NB4 (cell line): ENCODE measurements at places on chromosomes 2 and 18.
A peak's percentile ranks its signal among the peaks of the same experiment; 100 is the strongest.

DNA sequence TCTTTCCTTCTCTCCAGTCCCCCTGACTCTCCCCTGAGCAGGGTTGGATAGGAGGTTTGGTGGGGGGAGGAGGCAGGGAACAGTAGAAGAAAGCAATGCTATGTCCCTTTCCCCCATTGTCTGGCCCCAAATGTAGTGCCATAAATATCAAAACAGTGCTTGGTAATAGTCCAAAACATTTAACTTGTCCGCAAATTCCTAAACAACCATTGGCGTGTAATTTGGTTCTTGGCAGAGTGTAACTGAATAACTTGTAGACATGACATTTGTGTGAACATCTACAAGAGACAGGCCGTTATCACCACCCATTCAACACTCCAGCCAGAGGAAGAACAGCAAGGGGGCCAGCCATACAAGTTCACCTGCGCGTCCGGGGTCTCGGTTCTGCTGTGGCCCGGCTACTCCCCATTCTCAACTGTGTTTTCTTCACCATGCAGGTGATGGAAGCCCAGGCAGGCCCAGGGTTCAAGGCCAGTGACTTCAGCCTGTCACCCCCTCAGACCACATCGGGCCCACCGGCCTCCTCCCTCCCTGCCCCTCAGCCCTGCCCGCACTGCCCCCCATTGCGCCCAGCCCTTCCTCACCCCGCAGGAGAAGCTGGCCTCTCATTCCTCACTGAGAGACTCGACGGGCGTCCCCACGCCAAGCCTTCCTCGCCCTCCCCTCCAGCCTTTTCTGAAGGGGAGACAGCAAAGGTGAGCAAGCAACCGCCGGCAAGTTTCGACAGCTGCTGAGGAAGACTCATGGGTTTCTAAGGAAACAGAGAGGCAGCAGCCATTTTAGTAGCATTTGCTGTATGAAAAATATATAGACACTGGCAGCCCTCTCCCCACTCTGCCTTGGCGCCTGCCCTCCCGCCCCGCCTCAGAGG lies 699 bp upstream of the RAPGEF4 start:
- DNase-seq: no peak

GRCh38 chr2:191699341-191699945 lies 21.5 kb downstream of the NABP1 start:
- DNase-seq: no peak

- no peak for DNase-seq
These were observed 1899.8 kb upstream of the PIK3C3 start for GRCh38 chr18:40055262-40055661.

DNA sequence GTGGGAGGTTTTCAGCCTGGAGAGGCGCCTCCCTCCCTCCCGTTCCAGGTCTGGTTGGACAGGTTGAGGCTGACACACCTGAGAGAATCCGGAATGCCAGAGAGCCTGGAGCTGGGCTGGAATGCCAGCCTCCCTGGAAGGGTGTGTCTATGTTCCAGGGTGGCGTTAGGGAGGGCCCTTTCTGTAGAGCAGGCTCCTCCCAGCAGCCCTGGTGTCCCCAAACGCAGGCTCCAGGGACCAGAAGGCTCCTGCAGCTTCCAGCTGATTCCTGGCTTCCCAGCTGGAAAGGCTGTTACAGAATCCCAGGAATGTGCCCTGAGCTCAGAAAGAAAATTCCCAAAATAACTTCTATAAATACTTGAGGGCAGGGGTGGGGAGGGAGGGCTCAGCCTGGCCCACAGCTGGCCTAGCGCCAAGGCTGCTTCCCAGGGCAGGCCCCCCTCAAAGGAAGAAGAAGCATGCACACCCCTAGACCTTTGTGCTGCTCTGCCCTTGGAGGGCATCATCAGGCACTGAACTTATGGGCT lies 85.4 kb downstream of the STPG4 start:
- no peak for DNase-seq

DNA sequence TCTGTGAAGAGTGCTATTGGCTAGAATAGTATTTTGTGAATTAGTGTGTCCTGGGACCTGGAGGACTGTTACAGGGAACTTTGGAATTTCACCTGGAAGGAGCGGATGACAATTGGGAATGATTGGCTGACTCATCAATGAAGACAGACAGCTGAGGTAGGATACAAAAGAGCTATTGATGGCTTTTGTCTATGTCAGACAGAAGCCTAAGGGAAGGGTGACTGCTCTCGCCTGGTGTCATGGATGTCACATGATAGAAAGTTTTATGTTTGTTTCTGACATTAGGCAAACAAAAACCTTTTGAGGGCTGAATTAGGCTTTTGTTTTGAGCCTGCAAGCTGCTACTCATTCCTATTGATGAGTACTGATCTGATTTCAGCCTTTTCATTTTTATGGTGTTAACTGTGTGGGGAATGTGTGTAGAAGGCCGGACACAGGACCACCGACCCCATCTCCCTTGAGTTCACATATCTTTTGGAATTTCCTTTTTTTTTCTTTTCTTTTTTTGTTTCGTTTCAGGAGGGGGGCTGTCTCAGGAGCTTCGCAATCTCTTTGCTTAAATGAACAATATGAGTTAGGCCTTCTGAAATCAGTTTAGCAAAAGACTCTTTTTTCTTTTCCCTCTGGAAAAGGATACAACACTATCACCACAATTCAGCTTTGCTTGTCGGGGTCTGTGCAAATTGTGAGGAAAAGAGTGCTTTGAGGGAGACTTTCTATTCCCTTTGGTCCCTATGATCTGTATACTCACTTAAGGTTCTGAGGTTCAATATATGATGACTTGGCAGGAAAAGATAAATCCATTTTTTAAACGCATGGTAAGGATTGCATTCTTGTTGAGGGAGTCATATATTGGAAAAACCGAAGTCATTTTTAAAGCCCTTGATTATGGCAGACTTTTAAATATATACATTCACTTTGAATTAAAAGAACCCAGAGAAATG lies 207.9 kb upstream of the FIGN start:
- no peak for DNase-seq

GRCh38 chr2:112640800-112641675 lies 4.7 kb upstream of the SLC20A1 start:
- DNase-seq: peak; percentile 87

DNA sequence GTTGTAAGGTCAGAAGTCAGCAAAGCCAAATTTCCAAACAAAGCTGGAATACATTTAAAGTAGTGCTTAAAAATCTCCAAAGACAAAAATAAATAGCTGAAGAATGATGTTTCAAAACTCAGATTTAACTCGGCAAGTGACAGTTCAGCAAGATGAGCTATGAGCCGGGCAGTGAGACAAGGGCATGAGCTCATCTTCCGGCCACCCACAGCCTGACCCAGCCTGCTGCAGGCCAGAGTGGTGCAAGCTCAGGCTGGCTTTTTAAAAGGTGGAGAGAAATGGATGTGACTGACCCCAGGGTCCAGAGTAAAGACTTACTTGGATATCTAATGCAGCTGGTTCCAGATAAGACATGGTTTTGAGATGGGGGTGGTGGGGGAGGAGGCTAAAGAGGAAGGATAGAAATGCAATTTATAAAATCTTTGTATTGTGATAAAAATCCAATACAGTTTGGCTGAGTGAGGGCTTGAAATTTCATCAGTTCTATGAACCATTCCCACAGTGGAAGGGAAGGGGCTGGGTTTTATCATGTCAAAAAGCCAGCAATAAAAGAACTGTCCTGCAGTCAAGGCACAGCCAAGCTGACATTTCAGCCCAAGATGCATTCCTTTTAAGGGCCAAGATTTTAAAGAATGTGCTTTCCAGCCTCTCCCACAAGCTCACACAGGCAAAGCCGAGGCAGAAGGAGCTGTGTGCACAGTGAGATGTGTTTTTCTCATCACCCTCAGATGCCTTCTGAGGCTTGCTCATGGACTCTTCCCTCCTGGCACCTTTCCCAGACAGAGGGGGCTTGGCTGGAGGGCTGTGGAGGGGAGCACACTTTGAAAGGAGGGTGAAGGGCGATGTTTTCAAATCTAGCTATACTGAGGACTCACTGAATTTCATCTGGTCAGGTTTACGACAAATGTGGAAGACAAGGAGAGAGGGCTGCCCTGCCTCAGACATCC lies 97.9 kb upstream of the KLHL29 start:
- no peak for DNase-seq

DNA sequence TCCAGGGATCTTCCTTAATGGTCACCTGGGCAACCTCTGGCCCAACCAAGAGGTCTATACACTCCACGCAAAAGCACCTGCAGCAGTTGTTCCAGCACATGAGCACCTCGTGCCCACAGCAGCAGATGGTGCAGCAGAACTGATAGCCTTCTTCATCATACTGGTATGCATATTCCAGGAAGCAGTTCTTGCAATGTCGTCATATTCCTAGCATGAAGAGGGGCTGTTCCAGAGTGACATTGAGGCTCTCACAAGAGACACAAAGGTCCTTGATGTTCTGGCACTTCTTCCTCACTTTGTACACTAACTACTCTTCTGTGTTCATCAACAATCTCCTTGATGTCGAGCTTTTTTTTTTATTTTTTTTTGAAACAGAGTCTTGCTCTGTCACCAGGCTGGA lies 386.2 kb downstream of the MEIS1 start:
- DNase-seq: no peak

DNA sequence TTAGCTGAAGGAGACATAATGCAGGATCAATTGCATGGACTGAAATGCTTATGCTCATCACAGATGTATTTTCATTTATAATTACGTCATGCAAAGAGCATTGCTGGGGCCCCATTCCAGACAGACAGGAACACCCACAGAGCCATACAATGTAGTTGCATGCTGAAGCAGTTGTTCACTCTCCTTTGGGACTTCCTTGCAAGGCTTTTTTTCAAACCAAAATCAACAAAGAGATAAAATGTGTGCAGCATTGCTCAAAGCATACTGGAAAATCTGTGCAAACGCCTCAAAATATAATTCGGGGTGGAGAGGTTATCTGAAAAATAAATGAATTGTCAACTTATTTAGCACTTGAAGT lies 463.2 kb downstream of the CDH2 start:
- no peak for DNase-seq

GRCh38 chr2:215049341-215049740 lies 89.1 kb downstream of the ABCA12 start:
- DNase-seq: no peak

DNA sequence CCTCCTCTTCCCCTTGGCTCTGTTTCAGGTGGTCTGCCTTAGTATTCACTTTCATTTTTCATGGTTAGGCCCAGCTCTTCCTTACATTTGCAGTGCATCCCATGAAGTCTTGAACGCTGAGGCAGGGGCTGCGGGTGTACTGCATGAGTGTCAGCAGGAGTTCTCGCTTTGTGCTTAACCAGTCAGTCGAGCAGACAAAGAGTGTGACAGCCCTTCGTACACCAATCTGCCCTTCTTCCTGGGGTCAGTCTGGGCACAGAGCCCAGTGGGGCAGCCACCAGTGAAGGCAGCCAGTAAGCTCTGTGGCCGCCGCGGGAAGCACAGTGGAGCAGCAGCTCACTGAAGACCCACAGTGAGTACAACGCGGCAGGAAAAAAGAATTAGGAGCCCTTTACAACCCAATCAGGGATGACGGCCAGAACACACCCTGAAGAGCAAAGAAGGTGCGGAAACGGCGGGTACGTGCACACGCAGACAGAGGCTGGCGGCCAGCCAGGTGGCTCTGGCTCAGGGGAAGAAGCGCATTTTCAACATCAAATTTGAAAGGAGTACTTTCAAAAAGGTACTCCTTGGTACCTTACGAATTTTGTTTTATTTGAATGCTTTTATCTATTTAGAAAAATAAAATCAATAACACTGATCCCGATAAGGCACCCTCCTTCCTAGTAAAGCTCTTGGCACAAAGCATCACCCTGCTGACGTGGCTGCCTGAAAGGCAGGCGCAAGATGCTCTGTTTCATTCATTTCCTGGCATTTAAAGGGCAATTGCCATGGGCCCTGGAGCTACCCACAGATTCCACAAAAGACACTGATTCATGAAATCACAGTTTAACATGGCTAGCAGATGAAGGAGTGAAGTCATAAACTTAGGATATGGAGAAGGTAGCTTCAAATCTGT lies 47.0 kb upstream of the SEMA4C start:
- no peak for DNase-seq

- peak; percentile 28 for DNase-seq
These were observed 65.9 kb downstream of the TMEM247 start for GRCh38 chr2:46545015-46545839.

- DNase-seq: no peak
These were observed 39.0 kb downstream of the KIAA2012 start for GRCh38 chr2:202112041-202112440.

- DNase-seq: no peak
These were observed 64.2 kb downstream of the BCL11A start for GRCh38 chr2:60489289-60489688.

GRCh38 chr2:38057651-38058410 lies 18.1 kb downstream of the CYP1B1 start:
- DNase-seq: no peak

DNA sequence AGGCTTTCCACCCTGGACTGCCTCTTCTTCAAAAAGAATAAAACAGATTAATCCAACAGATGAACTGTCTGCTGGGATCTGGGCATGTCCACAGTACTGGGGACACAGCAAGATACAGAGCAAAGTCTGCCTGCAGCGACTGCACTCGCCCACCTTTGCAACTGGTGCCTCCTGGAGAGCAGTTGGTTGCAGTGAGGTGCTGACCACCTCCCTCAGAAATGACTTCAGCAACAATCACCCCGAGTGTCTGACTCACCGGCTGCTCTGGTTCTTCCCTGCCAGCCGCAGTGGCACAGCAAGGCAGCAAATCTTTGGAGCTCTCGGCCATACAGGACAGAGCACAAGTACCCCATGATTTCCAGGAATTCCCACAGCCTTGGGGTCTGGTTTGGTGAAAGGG lies 179.7 kb downstream of the ANAPC1 start:
- DNase-seq: peak; percentile 74

GRCh38 chr2:88074150-88074549 lies 6.5 kb downstream of the SMYD1 start:
- DNase-seq: no peak

DNA sequence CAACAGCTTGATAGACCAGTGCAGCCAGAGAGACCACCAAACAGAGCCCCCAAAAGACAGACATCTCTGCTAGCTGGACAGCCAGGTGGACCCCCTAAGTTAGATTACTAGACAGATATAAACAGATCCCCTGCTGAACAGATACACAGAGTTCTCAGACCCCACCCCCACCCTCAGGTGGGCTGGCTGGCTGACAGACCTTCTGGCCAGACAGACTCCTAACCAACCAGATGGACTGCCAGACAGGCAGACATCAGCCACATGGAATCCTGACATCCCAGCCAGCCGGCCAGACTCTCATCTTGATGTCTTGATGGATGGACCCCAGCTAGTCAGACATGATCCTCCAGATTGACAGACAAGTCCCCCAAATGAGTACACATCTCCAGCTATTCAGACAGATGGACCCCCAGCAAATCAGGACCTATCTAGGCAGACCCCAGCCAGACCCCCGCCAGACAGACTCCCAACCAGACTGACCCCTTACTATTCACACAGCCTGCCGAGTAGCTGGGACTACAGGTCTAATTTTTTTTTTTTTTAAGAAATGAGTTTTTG lies 18.0 kb downstream of the PTPN18 start:
- no peak for DNase-seq

- DNase-seq: no peak
These were observed 731.3 kb upstream of the RAB6C start for GRCh38 chr2:129248198-129248597.

GRCh38 chr18:56393870-56394269 lies 244.5 kb downstream of the TXNL1 start:
- no peak for DNase-seq

GRCh38 chr2:108074150-108074549 lies 87.8 kb downstream of the SLC5A7 start:
- no peak for DNase-seq

- no peak for DNase-seq
These were observed 7.5 kb downstream of the CD207 start for GRCh38 chr2:70828115-70828514.

- no peak for DNase-seq
These were observed 80.8 kb downstream of the RTN4 start for GRCh38 chr2:54969295-54969939.
